Neural crest cell (in vitro differentiated cells): ENCODE measurements at places on chromosomes 3 and 15. TPM values are rescaled to one million over a fixed set of nuclear protein-coding genes. Genes with fewer than 3 reads are reported as not detected.

GRCh38 chr3:61257148-61257547, 5.9 kb upstream of the FHIT start:
- H3K27ac ChIP-seq: no peak overlapping the region
- H3K4me1 ChIP-seq: peaks cover 4% of the 10 kb centered on the region
- H3K4me3 ChIP-seq: no peak overlapping the region
- H3K36me3 ChIP-seq: peaks cover 7% of the 10 kb centered on the region
- no peaks in the 10 kb centered on the region for H3K27me3 ChIP-seq
- no peak for DNase-seq

DNA sequence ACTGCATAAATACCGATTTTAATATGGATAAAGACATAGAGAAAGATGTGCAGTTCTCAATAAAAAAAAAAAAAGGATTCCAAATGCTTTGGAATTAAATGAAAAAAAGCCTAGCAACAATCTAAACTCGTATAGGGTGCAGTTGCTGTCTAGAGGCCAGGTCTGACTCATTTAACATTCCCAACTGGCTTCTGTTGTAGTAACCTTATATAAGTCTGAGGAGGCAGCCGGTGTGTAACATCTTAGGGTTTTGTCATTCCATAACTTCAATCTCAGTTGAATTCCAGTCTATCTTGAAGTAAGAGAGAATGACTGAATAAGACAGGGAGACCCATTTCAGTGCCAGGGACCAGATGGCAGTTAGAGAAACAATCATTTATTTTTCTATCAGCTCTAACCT, 6.5 kb downstream of the PDCD10 start:
- H3K27me3 ChIP-seq: no peaks in the 10 kb centered on the region
- no peak overlapping the region for H3K4me3 ChIP-seq
- DNase-seq: no peak
- peaks cover 24% of the 10 kb centered on the region for H3K4me1 ChIP-seq
- no peaks in the 10 kb centered on the region for H3K36me3 ChIP-seq
- no peak overlapping the region for H3K27ac ChIP-seq

GRCh38 chr3:116423374-116423773, 21.9 kb downstream of the LSAMP start:
- H3K36me3 ChIP-seq: peaks cover 6% of the 10 kb centered on the region
- peak overlapping the region; percentile 7 for H3K4me3 ChIP-seq
- peak; percentile 16 for DNase-seq
- H3K4me1 ChIP-seq: peaks cover 28% of the 10 kb centered on the region
- H3K27ac ChIP-seq: peak overlapping the region; percentile 92

DNA sequence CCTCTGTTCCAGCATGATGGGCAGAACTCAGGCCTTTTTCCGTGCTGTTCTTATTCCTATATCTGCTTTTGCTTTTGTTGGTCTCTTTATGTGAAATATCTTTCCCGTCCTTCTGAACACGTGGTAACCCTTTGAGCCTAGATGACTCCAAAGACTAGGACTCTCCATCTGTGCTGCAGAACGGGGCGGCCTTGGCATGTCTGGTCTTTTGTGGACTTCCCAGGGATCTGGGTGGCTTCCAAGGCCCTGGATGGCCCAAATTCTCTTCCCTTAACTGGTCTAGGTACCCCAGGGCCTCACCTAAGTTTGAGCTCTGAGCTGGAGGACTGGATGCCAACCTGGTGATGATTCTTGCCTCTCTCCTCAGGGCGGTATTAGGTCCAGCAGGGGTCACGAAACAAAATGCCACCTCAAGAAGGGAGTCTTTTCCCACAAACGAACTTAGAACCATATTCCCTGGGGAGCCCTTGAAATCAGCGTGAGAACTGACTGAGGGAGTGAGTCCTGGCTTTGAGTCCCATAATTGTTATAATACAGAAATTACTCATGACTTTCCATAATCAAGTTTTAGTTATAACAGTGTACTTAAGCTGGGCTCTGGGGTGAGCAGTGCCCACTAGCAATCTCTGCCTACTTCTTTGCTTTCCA, 13.8 kb downstream of the TLNRD1 start:
- H3K4me3 ChIP-seq: no peak overlapping the region
- H3K27me3 ChIP-seq: no peaks in the 10 kb centered on the region
- peaks cover 3% of the 10 kb centered on the region for H3K36me3 ChIP-seq
- DNase-seq: no peak

DNA sequence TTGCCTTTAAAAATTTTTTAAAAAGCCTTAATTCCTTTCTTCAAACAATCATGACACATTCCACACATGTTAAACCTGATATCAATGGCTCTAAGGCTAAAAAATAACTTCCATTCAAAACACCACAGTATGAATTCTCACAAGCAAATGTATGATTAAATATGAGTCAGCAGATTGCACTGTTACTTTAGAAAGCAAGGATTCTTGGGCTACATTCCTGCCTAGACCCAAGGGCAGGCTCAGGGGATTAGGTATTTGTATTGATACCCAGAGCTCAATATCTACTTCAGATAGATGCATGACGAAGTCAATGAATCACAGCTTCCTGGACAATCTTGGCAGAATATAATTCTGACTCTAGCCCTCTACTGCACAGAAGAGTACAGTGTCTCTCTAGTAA, 65.7 kb downstream of the RARB start:
- H3K27ac ChIP-seq: no peak overlapping the region
- no peaks in the 10 kb centered on the region for H3K27me3 ChIP-seq
- no peak overlapping the region for H3K4me3 ChIP-seq
- DNase-seq: no peak

GRCh38 chr3:121894301-121894990, at the start of gene SLC15A2:
TSS of gene SLC15A2 (plus strand) at chr3:121894401. CDS start at chr3:121894477, 76 bp downstream.
- H3K27me3 ChIP-seq: no peaks in the 10 kb centered on the region
- DNase-seq: no peak
- H3K4me3 ChIP-seq: no peak within 1 kb of the TSS
- H3K27ac ChIP-seq: no peak within 1 kb of the TSS
- no peaks in the 10 kb centered on the region for H3K36me3 ChIP-seq

Gene XCR1
- not detected in 2 replicates for total RNA-seq

Gene FOXB1
- total RNA-seq: 5.9 and 6.1 TPM in 2 replicates

Gene EEFSEC
- total RNA-seq: 20.2 and 23.4 TPM in 2 replicates

Gene SPSB4
- total RNA-seq: 33.2 and 35.1 TPM in 2 replicates
